ENCODE measurements at places on chromosomes 1 and 21.

DNA sequence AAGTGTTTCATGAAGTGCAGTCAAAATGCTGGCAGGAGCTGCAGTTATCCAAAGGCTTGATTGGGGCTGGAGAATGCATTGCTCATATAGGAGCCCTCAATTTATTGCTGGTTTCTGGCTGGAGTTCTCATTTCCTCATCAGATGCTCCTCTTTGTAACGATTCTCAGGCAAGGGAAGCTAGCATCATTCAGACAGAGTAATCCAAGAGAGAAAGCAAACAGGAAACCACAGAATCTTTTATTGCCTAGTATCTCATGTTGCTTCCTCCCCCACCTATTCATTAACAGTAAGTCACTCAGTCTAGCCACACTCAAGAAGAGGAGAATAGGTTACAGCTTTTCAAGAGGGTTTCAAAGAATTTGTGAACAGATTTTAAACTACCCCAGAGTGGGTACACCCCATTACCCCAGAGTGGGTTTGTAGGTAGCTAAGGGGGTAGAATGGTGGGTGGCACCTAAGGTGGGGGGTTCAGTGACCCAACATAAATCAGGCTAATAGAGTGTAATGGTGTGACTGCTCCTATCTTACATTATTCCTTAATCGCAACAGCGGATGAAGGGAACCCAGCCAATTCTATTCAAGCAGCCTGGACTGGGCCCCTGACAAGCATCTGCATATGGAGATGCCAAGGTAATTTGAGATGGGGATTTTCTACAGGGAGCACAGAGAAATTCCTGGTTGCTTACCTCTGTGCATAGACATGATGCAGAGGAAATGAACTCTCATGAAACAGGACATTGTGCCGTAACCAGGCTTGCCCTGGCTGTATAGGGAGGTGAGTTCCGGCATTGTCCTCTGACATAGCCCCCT lies 67.1 kb downstream of the KCNJ15 start:
- peak; percentile 99 for DNase-seq

- no peak for DNase-seq
These were observed 43.2 kb downstream of the HHAT start for GRCh38 chr1:210371916-210372315.

GRCh38 chr1:177343445-177343844 lies 172.7 kb downstream of the BRINP2 start:
- no peak for DNase-seq

GRCh38 chr1:201825245-201825644 lies 3.7 kb upstream of the IPO9 start:
- DNase-seq: no peak

GRCh38 chr1:240658312-240658960 lies 46.5 kb upstream of the GREM2 start:
- DNase-seq: peak; percentile 39
